ENCODE measurements at places on chromosomes 16 and 17.
A peak's percentile ranks its signal among the peaks of the same experiment; 100 is the strongest.

DNA sequence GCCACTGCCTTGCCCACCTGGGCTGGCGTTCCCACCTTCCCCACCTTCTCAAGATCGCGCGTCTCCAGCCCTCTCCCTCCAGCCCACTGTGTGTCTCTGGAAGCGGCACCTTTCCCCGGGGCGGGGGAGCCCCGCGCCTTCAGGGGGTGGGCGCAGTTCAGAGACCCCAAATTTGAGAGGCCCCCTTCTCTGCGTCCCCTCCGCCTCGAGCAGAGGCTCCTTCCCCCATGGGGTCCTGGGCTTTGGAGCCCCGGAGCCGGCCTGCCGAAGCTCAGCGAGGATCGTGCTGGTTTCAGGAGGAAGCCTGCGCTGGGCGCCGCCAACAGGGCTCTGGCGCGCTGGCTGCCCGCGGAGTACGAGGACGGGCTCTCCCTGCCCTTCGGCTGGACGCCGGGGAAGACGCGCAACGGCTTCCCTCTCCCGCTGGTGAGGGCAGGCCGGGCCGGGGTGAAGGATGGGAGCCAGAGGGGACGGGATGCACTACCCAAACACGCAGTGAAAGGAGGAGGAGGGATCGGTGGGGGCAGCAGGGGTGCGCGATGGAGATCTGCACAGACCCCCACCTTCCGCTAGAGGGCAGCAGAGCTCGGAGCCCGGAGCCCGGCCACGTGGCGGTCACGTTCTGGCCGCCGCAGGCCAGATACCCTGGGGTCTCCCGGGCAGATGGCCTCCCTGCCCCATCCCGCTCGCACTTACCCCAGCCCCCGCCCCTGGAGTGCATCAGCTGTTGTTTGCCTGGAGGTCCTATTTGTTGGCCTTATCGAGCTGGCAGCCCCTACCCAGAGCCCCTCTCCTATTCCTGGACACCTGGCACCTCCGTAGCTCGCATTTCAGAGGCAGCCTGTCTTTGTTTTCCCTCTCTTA is 11.1 kb downstream of the LPO start:
- DNase-seq, result peak; percentile 43

DNA sequence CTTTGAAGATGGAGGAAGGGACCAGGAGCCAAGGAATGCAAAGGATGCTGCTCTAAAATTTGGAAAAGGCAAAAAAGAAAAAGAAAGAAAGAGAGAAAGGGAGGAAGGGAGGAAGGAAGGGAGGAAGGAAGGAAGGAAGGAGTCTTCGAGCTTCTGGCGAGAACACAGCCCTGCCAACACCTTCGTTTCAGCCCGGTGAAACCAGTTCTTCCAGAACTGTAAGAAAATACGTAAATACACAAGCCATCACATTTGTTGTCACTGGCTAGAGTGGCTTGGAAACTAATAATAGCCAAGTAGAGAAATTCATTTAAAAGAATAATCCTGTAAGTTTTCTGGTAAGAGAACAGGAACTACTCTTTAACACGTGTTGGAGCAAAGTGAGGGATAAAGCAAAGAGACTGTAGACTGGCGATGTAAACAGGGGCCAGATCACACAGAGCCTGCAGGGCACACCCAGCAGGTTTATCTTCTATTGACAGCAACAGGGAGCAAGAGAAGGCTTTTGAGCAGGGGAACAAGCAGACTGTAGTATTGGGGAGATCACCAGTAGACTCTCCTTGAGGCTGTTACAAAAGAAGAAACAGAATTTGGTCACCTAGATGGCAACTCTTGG is 188.7 kb upstream of the MPHOSPH6 start:
- DNase-seq, result no peak

GRCh38 chr16:55701442-55702319 is 45.9 kb downstream of the SLC6A2 start:
- peak; percentile 59 for DNase-seq

- DNase-seq, result no peak
These were observed 71.6 kb downstream of the RBFOX1 start for GRCh38 chr16:7404217-7404616.

DNA sequence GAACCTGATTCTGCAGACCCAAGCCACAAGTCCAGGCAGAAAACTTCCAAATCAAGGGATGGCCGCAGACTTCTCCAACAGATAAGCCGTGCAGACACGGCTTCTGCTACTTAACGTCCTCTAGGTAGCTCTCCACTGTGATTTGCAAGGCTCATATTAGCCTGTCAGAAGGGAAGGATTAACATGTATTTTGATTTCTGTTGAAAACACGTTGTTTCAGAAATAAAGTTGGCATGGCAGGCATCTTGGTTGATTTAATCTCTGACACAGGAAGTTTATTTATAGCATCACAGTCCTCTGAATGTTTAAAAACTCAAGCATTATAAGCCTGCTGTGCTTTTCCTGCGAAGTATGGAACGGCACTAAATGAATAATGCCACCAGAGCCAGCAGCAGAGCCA is 166.8 kb upstream of the TOX3 start:
- no peak for DNase-seq

DNA sequence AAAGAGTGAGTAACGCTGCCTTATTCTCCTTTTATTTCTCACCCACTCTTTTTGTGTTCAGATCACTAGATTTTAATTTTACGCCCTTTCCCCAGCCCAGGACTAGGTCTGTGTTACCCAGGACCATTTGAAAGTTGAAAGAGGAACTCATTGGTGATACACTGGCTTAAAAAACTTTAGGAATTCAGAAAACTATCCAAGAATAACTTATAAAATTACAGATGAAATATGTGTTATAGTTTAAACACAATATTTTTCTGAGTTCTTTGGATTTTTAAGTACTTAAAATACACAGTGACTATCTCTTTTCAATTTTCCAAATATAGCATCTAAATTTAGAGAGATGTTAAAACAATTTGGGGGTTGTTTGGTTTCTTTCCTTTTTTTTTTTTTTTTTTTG is 385.2 kb downstream of the CDH13 start:
- no peak for DNase-seq

GRCh38 chr17:82956726-82957468 is 117.1 kb upstream of the ZNF750 start:
- peak; percentile 71 for DNase-seq

GRCh38 chr17:27780828-27781404 is 19.4 kb downstream of the NOS2 start:
- DNase-seq, result no peak

DNA sequence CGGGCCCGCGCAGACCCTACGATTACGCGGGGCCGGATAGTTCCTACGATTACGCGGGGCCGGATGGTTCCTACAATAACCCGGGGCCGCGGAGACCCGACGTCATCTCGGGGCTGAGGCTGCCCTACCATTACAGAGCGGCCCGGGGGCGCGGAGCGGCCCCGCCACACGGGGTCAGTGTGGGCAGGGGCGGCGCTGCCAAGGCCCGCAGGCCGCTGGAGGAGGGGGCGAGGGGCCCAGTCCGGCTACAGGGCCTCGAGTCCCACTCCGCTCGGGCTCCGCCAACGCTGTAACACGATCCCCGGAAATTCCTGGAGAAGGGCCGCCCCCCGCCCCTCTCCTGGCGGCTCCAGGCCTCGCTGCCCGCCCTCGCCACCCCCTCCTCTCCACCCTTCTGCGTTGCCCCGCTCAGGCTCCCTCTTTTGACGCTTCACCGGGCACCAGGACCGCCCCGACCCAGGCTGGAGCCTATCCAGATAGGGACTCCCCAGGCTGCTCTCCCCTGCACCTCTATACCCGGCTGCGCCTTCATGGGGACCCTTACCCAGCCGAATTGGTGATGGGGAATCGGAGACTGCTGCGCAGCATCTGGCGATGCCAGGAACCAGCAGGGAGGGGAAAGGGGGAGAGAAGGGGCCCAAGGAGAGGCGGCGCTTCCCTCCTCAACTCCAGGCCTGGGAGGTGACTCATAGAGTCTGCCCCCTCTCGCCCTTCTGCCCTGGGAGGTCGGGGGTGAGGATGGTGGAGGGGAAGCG is at the start of gene RAB34:
TSS of gene RAB34 (minus strand) at position 291 of the 755 bp plus-strand sequence. CDS start 602 bp downstream, outside the sequence.
- DNase-seq, result peak; percentile 87

Data from NCI-H1694 (cell line).